Mammary microvascular endothelial cell (primary cell): ENCODE measurements at places on chromosomes 1 and 21. TPM values are rescaled to one million over a fixed set of nuclear protein-coding genes. Genes with fewer than 3 reads are reported as not detected.

The RGS16 gene
- total RNA-seq, result 0.07 TPM in 1 of 2 replicates, not detected in the other

The CASQ2 gene
- total RNA-seq, result not detected in 2 replicates

The COL6A2 gene
- total RNA-seq, result 2.7 and 2.8 TPM in 2 replicates

The PSEN2 gene
- total RNA-seq, result 23.4 and 23.8 TPM in 2 replicates

The AGTRAP gene
- total RNA-seq, result 59.8 and 70.2 TPM in 2 replicates

The RIMS3 gene
- total RNA-seq, result 0.10 and 0.20 TPM in 2 replicates
